Left hindlimb (tissue), 1 donor: ENCODE measurements at places on chromosomes 3 and 15.

DNA sequence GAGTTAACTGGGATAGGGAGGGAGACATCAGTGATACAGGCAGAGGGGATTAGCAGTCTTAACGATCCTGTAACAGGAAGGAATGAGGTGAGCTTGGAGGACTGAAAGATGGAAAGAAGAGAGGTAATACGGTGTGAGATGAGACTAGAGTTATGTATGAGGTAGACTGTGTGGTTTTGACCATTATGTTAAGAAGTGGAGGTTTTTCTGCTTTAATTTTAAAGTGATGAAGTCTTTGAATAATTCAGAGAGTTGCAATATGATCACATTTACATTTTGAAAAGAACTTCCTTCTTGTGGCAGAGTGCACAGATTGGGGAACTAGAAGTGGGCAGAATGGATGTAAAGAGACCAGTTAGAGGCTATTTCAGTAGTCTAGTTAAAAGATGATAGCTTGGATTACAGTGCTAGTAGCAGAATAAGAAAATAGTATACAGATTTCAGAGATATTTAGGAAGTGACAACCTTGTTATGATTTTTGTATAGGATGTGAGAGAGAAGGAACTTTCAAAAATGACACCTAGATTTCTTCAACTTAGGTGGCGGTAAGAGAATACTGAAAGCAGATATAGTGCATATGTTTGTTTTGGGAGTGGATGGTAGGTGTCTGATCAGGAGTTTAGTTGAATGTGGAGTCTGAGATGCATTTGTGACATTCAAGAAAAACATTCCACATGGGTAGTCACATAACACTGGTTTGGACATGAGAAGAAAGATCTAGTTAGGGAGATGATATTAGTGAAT lies 40.5 kb downstream of the STT3B start:
- no peak for DNase-seq

DNA sequence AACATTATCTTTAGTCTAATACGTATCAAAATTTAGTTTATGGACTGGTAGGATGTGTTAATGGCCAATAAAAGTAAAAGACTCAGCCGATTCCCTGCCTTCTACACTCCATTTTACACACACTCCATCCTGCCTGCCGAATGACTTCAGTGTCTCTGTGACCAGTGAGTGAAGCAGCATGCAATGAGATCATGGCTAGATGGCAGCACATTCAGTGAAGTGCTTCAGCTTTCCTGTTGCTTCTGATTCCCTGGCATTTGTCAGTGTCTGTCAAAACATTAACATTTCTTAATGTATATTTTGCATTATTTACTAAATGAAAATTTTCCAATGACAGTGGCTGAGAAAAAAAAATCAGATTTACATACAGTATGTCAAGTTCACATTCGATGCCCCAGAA lies 412.0 kb downstream of the FHIT start:
- DNase-seq: no peak

- no peak for DNase-seq
These were observed 306.5 kb upstream of the SLITRK3 start for GRCh38 chr3:165502707-165503106.

GRCh38 chr3:161540594-161540993 lies 44.0 kb downstream of the OTOL1 start:
- DNase-seq: no peak

- DNase-seq: no peak
These were observed 193.0 kb downstream of the GREM1 start for GRCh38 chr15:32910839-32911238.

DNA sequence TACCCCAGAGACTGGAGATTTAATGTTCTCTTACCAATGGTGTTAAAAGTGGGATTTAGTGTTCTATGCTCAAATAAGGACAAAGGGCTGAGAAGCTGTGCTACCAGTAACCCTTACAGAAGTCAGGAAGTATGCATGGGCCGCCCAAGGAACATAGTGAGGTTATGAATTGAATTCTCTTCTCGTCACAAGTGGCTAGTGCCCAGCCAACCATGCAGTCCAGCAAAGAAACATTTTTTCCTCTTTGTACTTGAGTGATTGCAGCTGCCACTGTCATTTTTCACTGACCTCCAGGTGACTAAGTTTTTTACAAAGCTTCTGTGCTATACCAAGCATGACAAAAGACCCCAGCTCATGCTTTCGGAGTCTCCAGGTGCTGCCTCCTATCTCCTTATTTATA lies 110.6 kb upstream of the DCBLD2 start:
- DNase-seq: no peak

DNA sequence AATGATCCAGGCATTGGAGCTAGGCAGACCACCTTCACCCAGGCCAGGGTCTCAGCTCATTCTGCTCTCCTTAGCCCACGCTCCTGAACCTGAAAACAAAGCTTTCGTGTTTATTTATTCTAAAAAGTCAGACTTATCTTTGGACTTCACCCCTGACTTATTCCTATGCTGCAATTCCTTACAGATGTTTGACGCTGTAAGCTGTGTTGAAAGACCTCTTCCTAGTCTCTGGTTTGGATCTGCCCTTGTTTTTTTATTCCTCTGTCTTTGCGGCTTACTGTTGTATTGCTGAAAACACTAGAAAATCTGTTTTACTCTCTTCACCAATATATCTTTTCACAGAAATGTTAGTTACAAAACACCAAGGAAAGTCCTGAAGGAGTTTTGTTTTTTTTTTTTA lies 40.5 kb upstream of the LDHAL6B start:
- DNase-seq: no peak

DNA sequence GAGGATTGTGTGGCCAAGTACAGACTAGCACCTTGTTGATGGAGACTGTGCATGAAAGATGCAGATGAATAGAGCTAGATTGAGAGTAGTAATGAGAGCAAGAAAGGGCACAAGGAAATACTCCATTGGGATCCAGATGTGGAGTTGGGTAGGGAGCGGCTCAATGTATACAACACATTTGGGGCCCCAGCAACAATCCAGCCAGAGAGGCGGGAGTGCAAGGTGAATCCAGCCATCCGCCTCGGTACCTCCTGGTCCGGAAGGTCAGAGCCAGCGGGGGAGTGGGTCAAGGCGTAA lies 9.0 kb downstream of the ISL2 start:
- DNase-seq: no peak

DNA sequence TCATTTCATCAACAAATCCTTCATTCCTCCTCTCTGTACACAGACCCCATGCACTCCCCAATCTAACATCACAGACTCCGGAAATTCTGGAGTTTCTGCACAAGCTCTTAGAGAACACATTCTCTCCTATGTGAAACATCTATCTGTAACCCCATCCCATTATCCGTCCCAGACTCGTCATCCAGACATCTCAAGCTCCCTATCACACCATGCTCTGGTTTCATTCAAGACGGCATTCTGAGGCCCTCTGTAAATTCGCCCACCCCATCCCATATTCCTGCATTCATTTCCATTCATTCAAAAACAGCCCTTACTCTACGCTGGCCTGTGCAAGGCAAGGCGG lies 575 bp downstream of the LEO1 start:
- no peak for DNase-seq

GRCh38 chr15:70545526-70545925 lies 217.8 kb downstream of the UACA start:
- no peak for DNase-seq
